ENCODE measurements at places on chromosomes 5 and 9. TPM values are rescaled to one million over a fixed set of nuclear protein-coding genes. Genes with fewer than 3 reads are reported as not detected.

Gene OR1Q1
- total RNA-seq: not detected

Gene FYB1
- total RNA-seq: 11.5 TPM

Gene QSOX2
- total RNA-seq: 26.8 TPM

Gene PAEP
- 0.25 TPM for total RNA-seq

Gene C8G
- total RNA-seq: 1.3 TPM

Gene CDX1
- not detected for total RNA-seq

Gene SPATA31D1
- not detected for total RNA-seq

All from A549 treated with AZD2906 at 1 μM for 4 hours (cell line).